ENCODE measurements at places on chromosomes 2 and 18.

GRCh38 chr2:30932870-30933269 is 125.6 kb upstream of the CAPN13 start:
- DNase-seq = no peak

- no peak for DNase-seq
Observed at GRCh38 chr2:33788044-33788443, 188.9 kb upstream of the FAM98A start.

DNA sequence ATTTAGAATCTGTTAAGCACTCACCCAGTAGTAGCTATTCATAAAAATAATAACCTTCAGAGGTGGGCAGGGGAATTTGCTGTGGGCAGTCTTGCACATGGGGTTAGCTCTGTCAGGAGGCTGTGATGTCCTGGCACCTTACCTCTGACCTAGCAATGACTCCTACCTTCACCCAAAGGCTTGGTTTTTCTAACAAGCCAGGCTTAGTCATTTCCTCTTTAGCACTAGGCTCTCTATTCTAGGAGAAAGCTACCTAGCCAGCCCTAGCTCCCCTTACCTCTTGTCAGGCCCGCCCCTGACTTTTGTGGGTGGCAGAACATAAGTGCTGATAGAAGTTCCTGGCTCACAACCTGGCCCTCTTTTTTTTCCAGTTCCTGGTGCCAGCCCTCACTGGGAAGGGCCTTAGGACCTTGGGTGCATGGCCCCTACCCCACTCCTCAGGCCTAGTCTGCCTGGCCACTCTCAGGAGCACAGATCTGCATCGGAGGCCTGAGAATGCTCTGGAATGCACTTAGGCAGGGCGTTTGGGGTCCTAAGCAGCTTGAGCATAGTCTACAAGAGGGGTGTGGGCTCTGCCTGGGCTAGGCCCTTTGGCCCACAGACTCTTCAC is 17.7 kb downstream of the CPLX4 start:
- no peak for DNase-seq

GRCh38 chr2:43020296-43020695 is 206.1 kb downstream of the ZFP36L2 start:
- no peak for DNase-seq

GRCh38 chr2:106575955-106576354 is 88.8 kb downstream of the CD8B2 start:
- DNase-seq = no peak

All from head of caudate nucleus (tissue), 42 donors.